ENCODE measurements at places on chromosomes 13 and 19.
A peak's percentile ranks its signal among the peaks of the same experiment; 100 is the strongest.

DNA sequence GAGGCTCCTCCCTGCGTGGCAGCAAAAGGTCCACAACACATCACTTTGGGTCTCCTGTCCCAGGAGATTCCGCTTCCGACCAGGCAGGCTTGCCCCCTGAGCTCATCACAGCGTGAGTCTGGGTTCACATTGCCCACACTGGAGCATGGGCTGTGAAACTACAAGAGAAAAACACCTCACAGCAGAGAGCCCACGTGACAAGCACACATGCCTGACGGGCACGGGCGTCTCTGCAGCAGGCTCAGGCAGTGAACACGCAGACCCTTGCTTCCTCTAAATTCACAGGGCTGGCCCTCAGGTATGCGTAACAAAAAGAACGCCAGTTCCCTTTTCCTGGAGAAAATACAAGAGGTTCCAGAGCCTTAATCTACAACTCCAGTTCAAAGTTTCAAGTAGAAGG, 41.9 kb downstream of the RASA3 start:
- no peak for DNase-seq

- no peak for DNase-seq
Observed at GRCh38 chr13:20847296-20847695, 55.2 kb downstream of the XPO4 start.

GRCh38 chr19:3357271-3357991, 9.0 kb upstream of the NFIC start:
- no peak for DNase-seq

GRCh38 chr19:7112675-7113074, 43.2 kb downstream of the ZNF557 start:
- DNase-seq = no peak

GRCh38 chr13:91882918-91883317, 484.5 kb downstream of the GPC5 start:
- no peak for DNase-seq

- DNase-seq = no peak
Observed at GRCh38 chr19:41192574-41193429, at the start of gene CYP2S1. Gene CYP2S1, plus strand, starts transcription at chr19:41193219. Its CDS starts 46 bp downstream, at chr19:41193265.

GRCh38 chr13:107422421-107422820, 792.9 kb downstream of the LIG4 start:
- DNase-seq = no peak

DNA sequence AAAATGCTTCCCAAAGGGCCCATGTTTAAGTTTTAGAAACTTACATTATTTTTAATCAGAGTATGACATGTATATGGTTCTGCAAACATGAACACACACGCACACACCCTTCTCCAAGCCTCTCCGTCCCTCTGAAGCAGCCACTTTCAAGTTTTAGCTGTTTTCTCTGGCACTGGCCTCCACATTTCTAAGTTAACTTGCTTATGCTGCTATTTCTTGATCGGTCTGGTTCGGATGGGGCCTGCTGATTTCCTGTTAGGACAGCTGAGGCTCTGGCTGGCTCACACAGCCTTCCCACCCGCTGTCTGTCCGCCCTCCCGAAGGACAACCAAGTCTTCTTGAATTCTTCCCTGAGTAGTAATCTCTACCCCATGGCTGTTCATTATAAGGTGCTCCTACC, 4.4 kb downstream of the SPC24 start:
- no peak for DNase-seq

- DNase-seq = no peak
Observed at GRCh38 chr13:110001670-110002275, 215.4 kb upstream of the IRS2 start.

DNA sequence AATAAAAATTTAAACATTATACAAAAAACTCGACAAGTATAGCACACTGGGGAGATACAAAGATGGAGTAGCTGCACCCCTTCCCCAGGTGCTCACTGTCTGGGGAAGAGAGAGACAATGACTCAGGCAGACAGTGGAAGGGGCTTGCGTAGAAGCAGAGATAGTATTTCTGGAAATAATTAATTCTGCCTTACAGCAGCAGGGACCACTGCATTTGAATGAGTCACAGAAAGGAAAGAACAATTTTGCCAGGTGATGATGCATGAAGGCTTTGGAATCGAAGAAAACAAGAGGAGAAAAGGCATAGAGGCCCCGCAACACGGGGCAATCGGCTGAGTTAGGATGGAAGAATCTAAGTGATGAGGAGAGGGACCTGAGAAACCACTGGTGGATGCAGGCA, 447.4 kb downstream of the EFNB2 start:
- no peak for DNase-seq

DNA sequence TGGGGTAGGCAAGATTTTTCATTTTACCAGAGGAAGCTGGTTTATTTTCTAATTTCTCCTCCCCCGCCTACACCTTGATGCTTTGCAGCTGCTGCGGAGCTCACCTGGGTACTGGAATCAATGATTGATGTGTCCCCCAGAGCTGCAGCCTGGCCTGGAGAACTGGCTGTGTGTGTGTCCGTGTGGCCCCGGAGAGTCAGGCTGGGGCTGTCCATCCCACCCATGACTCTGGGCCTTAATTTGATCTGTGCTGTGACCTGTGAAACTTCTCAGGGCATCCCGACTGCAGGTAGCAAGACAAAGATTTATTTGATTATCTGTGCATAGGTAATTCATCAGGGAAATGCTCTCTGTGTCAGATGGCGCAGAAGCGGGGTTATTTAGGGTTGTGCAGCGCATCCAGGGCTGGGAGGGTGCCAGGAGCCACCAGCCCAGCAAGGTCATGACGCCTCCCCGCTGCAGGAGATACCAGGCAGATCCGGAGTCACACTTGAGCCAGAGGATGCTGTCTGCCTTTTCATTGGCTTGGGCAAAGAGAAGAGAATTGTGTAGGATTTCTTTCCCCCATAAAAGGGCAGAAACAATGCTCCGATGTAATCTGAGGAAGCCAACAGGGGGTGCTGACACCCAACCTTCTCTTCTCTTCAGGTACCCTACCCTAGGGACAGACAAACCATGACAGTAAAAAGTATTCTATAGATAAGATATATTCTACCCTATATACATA, 346.6 kb downstream of the TSHZ3 start:
- no peak for DNase-seq

GRCh38 chr13:40352380-40352778, 314.1 kb downstream of the FOXO1 start:
- DNase-seq = no peak

DNA sequence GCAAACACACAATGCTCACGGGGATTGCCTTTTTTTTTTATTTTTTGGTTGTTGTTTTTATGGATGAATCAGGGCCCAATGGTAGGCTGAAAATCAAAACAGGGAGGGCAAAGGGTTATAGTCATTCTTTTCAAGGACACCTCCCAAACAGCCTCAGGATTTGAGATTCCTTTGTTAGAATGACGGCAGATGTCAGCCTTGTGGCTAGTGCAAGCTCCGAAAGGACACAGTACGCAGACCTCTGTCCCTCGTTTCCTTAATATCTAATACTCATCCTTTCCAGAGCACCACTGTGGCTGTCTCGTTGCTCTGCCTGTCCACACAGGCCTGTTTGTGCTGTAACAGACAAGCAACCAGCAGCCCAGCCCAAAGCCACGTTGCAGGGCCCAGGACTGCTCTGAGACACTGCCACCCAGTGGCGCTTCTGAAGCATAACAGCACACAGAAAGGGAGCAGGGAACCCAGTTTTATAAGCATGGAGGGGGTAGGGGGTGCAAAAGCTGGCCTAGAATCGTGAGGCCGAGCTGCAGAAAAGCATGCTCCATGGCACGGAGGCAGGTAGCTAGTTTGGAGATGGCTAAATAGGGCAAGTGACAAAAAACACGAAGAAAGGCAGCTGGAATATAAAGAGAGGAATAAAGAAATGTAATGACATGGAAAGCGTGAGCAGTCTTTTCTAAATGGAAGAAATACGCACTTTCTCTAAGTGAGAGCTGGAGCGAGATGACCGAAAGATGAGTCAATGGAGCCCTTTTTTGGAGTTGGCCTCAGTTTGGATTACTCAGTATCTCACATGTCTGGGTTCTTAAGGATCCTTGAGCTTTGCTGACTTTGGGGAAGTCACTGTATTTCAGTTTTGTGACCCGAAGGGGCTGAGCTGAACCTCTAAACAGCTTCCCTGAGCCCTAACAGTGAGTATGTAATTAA, 40.7 kb upstream of the MEDAG start:
- DNase-seq = peak; percentile 35

GRCh38 chr13:112761701-112762689, 72.2 kb downstream of the ATP11A start:
- DNase-seq = no peak

- DNase-seq = no peak
Observed at GRCh38 chr13:28485551-28485950, 9.4 kb downstream of the FLT1 start.

GRCh38 chr19:10730932-10731331, 13.1 kb downstream of the DNM2 start:
- DNase-seq = no peak

Data from activated T-helper 2 cell treated with anti-CD3 and anti-CD28 coated beads, Interferon-gamma antibody, Interleukin-2, Interleukin-4, amounts not matched to agents 10 μg/mL and 5 μg/mL and 100 μg/mL, durations not matched to agents 14 hours and 24 hours and 36 hours (primary cell).